ENCODE measurements at places on chromosomes 2 and 18.

DNA sequence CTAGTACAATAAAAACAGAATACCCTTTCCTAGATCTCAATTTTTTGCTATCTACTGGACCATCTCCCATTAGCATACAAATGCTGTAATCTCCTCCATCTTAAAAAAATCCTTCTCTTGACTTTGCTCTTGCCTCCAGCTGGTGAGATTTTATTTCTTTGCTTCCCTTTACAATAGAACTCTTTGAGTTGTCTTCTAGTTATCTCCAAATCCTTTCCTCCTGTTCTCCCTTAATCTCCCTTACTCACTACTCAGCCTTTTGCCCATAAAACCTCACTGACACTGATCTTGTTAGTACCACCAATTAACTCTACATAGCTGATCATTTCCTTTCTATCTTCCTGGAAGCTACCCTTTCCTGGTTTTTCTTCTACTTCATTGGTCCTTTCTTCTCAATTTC, 63.5 kb upstream of the FRZB start:
- no peak for DNase-seq

DNA sequence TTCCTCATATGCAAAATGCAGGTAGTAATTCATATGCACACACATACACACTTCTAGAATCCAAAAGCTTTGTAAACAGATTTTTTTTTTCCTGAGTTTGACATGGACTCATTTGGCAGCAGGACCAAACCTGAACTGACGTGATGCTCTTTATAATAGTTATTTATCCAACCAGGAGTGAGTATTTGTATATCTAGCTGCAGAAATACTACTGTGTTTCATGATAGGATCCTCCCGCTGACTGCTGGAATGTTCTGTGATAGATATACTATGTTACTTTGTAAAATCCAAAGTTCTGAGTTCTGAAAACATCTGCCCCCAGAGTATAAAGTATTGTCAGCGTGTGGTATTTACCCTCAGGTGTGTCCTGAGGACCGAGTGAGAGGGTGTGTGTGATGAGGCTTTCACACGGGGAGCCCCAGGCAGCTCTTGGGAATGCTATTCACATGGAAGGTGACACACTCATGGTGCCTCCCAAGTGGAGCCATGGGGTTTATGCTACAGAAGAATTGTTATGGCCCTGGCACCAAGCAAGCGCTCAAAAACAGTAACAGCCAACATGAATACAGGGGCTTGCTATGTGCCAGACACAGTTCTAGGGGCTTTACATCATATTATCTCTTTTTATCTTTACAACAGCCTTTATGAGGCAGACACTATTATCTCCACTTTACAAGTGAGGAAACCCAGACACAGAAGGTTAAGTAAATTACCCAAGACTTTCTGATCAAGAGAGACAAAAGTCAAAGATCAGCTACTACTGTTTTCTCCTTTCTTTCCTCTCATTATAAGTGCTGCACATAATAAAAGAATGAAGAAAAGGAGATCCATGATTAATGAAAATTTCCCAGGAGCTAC, 16.7 kb upstream of the TXNDC2 start:
- no peak for DNase-seq

DNA sequence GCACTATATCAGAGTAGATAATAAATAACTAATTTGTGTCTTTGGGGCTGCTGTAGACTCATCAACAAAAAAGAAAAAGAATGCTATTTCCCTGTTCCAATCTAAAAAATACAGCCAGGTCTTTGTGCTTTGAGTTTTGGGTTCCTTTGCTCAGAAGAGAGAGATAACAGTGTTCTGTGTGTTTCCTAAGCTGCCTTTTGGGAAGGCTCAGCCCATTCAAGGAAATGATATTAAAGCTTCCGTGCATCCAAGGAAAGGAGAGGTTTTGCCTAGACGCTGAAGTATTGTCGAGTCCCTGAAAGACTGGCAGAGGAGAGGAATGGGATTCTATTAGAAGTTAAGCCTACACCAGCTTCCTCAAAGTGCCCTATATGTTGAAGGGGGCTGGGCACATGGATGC, 25.8 kb upstream of the LRP2 start:
- no peak for DNase-seq

DNA sequence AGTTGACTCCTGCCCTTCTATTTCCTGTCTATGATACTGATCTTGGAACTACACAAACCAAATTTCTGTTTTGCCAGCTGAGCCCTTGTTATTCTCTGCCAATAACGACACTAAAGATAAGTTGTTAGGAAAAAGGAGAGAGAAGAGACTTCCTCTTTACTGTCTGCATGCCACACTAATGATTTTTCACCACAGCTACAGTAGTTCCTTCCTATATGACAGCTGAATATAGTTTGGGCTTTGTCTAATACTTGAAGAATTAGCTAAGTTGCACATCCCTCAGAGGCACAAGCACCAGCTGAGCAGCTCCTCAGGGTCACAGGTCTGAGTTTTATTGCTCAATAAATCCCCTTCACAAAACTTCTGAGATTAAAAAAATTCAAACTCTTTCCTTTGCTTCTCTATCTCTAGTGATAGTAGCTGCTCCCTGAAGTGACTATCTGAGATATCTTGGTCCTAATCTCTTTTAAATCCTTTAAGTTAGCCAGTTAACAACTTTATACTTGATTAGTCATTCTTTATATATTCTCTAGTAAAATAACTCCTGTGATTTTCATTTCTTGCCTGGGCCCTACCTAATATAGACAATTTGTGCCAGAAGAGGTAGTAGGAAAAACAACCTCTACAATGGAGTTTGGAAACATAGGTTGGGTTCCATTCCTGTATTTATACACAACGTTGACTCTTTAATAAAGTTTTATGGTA, 253.0 kb upstream of the CNTNAP5 start:
- no peak for DNase-seq

- DNase-seq: no peak
These were observed 379.7 kb downstream of the RND3 start for GRCh38 chr2:150107816-150108215.

DNA sequence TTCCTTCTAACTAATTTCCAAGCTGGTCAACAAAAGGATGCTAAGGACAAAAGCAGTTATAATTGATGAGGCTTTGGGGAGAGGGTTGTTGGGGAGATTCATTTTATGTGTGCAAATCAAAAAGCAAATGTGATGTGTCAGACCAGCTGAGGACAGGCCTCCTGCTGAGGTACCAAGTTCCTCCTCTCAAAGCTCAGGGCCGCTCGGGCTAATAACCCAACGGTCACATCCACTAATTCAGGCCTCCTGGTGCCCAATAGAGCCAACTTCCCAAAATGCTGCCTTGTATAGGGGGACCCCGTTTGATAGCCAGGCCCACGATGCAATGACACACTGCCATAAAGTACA, 88.6 kb upstream of the RTN4 start:
- DNase-seq: no peak

DNA sequence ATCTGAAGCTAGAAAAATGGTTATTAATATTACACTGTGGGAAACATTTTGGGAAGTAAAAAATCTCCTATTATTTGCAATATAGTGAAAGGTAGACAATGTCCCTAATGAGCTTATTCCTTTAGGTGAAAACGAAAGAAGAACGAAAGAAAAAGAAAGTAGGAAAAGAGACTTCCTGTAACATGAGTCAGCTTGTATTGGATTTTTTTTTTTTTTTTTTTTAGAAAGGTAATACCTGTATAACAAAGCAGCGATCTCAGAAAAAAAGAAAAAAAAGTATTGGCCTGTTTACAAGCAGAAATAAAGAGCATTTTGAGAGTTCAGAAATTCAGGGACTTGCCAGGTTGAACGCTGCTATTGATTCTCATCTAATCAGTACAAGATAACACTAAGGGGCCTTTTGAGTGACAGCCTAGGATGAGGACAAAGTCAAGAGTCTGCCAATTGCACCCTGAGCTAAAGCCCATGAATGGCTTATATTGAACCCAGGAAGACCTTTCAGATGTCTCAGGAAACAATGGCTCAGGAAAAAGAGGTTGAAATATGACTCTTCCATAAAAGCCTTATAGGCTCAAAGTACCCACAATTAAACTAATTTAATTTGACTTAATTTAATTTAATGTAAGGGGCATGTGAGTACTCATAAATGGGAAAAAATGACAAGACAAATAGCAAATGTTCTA, 615.6 kb upstream of the CDH2 start:
- no peak for DNase-seq

- peak; percentile 82 for DNase-seq
These were observed 78.4 kb downstream of the LIMS1 start for GRCh38 chr2:108612514-108613183.

DNA sequence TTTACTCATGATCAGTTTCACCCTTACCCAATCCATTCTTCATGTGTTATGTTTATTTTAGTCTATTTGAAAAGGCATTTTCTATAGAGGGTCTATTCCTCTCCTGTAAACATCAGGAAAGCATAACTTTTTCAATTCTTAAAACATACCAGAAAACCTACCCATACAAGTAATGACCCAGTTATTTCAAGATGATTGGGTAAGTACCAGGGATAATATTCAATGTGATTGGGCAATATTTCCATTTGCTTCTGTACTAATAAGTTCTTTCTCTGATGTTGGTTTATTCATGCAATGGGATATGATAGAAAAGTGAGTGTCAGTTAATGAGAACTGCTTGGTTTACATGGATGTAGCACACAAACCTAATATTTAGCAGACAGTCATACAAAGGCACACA, 87.6 kb downstream of the CCBE1 start:
- no peak for DNase-seq

DNA sequence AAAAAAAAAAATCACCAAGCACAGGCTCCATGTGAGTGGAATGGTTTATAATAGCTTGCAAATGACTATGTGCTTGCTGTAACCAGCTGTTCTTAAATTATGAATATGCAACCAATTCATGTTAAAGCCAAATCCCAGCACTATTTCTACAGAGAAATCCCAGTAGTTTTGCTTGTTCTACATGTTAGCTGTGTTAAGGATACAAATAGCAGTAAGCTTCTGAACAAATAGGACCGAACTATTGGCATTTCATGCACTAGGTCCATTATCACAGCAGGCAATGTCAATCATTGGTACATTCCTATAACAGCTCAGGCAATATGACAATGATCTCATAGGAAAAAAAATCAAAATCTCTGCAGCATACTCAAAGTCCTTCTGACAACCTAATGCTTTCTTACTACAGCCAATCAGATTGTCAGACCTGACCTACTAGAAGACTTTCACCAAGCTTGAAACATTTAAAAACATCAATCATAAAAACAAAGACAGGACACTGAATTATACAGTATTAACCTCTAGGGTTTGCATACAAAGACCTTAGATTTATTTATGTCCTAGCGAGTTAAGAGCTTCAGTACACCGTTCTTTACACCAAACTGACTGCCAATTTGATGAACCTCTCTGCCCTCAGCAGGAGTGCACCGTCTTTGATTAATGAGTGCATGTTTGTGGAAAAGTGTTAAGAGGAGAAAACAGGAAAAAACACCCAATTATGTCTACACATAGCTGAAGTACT, 6.4 kb downstream of the BAZ2B start:
- DNase-seq: no peak

DNA sequence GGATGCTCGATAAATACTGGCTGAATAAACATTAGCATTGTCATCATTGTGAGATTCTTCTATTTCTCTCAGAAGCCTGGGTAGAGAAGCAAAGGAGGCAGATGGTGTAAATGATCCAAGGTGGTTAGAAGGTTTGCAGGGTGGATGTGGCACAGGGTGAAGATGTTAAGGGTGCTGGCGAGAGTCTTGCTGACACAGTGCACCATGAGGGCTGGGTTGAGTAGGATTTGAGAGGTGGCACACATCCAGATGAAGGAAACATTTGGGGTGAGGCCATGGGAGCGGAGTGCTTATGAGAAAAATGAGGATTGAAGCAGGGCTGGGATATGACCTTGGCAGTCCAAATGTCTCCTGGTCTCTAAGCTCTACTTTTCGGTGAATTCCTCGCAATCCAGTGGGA, 17.8 kb upstream of the CPO start:
- DNase-seq: no peak

DNA sequence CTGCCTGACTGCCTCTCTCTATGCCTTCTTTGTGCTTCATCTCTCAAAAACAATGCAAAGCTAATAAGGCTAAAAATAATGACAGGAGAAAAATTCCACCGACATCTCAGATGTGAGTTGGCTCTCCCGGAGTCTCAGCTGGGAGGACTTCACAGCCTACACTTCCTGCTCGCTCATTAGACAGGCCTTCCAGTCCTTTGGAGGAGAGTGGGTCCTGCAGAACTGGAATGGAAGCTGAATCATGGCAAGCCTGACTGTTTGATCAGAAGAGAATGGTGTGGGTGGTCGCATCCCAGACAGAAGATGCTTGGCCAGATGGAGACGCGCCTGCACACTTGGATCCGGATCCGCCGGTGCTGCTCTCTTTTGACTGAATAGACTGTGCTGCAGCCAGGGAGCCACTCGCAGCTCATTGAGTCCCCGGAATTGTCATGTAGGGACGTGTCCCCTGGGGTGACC, 49.7 kb downstream of the TRIB2 start:
- no peak for DNase-seq

DNA sequence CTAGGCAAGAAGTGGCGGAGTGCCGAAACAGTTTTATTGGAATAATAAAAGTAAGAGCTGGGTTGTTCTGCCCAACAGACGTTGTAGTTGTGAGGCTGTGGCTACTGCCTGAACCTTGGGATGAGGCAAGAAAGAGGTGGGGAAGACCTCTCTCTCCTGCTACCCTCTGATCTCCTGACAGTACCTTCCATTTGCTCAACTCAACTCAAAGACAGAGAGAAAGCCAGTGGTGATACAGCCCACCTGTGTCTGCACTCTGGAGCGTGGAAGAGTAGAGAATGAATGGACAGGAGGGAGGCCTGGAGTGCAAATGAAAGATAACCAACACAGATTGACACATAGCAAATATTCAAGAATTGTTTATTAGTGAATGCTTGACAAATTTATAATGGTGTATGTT, 590.3 kb downstream of the NYAP2 start:
- DNase-seq: no peak

DNA sequence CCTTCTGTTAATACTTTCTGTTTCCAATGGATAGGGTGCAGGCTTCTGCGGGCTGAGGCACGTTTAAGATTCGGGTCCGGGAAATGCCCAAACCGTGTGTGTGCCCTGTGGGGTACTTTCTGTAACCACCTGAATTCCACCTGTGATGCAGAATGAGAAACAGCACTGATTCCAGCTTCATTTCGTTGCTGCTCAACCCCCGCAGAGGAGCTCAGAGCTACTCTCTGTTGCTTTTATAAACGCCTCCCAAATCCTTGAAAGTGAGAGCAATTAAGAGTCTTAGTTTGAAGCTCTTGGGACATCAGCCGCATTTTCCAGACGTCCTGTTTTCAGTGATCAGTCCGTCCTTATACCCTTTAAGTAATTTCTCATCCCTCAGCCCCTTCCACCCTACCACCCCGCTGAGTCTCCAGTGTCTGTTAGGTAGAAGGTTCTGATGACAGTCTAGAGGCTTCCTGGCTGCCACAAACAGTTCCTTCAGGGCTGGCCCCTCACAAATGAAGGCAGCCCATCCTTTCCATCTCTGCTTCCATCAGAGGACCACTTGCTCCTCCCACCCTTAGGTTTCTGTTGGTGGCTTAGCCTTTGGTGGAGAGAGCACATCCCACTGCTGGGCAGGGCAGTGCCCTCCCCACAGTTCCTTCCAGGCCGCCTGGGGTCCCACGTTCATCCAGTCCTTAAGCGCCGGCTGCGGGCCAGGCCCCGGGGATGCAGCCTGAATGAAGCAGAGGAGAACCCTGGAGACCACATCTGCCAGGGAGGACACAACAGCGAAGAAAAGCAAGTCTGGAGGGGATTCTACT, 230.1 kb downstream of the SEPTIN10 start:
- no peak for DNase-seq
